Nucleus accumbens (tissue), 56 donors: ENCODE measurements at places on chromosomes 5 and 9.

DNA sequence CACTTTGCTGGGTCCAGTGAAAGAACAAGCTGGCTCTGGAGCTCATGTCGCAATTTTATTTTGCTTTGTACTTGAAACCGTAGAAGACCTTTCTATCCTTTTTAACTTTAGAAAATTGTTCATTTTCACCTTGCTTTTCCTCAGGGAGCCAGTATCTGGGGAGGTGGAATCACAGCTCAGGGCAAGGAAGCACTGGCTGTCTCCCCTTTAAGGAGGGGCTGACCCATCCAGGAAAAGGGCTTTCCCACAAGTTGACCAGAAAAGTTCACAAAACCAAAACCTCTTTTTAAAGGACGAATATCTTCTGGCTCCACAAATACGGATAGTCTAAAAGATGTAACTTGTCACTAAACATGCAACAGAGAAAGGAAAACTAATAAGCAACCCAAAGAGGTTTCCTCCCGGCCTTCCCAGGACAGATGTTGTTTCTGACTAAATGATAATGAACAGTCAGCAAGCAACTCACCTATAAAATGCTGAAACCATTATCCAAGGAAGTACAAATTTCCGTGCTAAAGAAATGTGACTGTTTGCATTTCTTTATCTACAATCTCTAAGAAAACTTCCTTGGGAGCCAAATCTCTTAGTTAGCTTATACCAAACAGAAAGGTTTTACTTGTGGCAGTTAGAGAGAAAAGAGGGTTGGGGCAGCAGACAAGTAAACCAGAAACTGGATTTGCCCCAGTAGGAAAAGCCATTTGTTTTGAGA lies 278.2 kb downstream of the PLK2 start:
- DNase-seq = no peak

GRCh38 chr9:134413890-134414623 lies 87.8 kb downstream of the RXRA start:
- DNase-seq = no peak

DNA sequence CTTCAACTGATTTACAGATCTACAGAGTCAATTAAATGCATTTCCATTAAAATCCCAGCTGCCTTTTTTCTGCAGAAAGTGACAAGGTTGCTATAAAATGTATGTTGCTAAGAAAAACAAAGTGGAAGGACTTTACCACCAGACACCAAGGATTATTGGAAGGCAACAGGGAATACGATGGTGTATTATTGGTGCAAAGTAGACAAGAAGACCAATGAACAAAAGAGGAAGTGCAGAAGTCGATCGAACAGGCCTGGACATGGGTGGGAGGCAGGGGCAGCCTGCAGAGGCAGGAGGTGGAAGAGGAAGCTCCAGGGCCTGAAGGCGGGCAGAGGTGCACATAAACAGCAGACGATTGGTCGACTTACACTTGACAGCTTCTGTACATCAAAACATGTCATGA lies 10.6 kb upstream of the SLC6A19 start:
- no peak for DNase-seq

DNA sequence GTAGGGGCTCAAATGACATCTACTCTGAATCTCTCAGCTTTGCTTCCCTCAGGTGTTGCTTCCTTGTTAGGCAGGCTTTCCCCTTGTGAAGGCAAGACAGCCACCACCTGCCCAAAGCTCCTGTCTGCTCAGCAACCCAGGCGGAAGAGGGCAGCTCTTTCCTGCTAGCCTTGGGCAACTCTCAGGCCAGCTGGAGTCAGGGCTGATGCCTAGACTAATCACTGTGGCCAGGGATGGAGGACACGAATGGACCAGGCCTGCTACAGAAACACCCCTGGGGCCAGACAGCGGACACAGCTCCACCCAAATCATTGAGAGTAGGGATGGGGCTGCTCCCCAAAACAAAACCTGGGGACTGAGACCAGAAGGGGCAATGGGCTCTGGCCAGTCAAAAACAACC lies 138.0 kb downstream of the MTX3 start:
- DNase-seq = no peak

DNA sequence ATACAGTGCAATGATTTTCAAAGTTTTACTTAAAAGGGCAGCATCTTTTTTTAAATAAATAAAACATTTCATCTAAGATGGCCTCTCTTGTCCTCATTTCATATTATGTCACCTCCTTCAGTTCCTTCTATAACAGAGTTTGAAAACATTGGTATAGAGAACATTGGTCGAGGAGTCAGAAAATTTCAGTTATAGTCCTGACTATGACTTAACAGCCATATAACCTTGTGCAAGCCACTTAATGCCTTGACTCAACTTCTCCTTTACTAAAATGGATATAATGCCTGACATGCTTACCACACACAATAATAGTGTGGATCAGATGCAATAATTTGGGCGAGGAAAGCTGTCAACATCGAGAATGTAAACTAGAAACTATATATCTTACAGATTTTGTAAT lies 22.6 kb downstream of the SSBP2 start:
- no peak for DNase-seq

DNA sequence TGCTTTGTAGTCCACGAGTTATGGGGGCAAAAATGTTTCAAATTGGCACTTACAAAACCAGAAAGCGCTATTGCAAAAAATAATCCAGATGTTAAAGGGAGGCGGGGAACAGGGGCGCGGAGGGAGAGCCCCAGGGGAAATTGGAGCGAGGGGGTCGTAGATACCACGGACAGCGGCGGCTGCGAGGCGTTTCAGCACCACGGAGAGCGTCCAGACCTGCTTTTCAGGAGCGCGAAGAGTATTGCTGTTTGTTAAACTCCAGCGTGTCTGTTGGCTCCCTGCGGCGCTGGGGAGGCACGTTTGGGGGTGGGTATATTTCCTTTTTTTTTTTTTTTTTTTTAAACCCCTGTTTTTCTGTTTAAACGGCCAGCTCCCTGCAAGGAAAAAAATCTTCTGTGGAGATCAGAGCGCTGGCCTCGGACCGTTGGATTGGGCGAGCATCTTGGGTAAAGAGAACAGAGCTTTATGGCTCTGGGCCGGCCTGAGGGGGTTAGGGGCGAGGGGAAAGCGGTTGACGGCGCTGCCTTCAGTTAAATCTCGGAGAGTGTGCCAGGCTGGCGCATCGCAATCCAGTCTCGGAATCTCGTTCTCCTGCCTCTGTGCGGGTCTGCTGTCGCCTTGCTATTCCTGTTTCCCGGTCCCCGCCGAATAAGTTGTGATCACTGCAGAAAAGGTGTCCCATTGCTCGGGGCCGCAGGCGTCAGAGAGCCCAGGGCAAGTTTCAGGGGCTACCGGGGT lies at the start of gene GLRA1:
Gene GLRA1 (minus strand): TSS at position 288 of the 738 bp plus-strand sequence. CDS start 302 bp downstream, outside the sequence.
- no peak for DNase-seq

DNA sequence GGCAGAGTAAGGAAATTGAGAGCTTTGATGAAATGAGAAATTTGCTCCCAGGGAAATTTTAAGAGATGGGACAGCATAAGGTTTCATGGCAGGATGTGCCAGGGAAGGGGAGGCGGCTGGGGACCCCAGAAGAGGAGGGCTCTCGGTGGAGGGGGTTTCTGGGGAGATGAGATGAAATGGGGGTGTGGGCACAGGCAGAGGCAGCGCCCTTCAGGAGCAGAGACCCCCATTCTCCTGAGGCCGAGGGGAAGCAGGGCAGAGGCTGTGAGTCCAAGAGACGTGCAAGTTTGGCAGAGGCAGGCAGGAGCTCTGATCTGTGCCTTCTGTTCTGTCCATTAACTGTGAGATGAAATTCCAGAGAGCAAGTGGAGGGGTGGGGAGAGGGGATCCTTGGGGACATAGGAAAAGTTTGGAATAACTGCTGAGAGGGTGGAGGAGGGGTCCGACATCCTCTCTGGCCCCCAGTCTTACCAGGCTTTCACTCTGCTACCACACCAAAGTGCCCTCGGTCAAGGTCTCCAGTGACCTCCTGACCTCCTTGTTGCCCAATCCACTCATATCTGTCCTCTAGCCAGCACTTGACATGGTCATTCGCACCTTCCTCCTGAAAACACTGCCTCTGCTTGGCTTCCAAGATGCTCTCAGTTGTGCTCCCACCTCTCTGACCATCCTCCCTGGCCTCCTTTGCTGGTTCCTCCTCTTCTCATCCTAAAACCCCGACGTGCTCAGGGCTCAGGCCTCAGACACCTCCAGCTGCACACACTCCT lies 108.1 kb upstream of the MVB12B start:
- no peak for DNase-seq
